ENCODE measurements at places on chromosomes 2 and 18. TPM values are rescaled to one million over a fixed set of nuclear protein-coding genes. Genes with fewer than 3 reads are reported as not detected.

Gene ESPNL
- polyA plus RNA-seq, result 0.16 TPM

Gene CD8B
- not detected for polyA plus RNA-seq

Gene PARD6G
- polyA plus RNA-seq, result 23.6 TPM

Gene DSG1
- polyA plus RNA-seq, result 68.0 TPM

Gene LAMA3
- polyA plus RNA-seq, result 1,944 TPM
